ENCODE measurements at places on chromosomes 1 and 21. TPM values are rescaled to one million over a fixed set of nuclear protein-coding genes. Genes with fewer than 3 reads are reported as not detected.

GRCh38 chr1:115337633-115338456 is at the start of gene NGF:
NGF (minus strand) TSS chr1:115338249; CDS start chr1:115286795, 51,454 bp downstream.
- DNase-seq: no peak

GRCh38 chr1:200081969-200082245 is 54.4 kb downstream of the NR5A2 start:
- no peak for DNase-seq

DNA sequence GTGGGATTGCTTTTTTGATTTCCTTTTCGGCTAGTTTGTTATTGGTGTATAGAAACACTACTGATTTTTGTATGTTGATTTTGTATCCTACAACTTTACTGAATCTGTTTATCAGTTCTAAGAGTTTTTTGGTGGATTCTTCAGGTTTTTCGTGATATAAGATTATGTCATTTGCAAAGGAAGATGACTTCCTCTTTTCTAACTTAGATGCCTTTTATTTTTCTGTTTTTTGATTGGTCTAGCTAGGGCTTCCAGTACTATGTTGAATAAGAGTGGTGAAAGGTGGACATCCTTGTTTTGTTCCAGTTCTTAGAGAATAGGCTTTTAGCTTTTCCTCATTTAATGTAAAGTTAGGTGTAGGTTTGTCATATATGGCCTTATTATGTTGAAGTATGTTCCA is 13.1 kb upstream of the NHLH2 start:
- DNase-seq: no peak

DNA sequence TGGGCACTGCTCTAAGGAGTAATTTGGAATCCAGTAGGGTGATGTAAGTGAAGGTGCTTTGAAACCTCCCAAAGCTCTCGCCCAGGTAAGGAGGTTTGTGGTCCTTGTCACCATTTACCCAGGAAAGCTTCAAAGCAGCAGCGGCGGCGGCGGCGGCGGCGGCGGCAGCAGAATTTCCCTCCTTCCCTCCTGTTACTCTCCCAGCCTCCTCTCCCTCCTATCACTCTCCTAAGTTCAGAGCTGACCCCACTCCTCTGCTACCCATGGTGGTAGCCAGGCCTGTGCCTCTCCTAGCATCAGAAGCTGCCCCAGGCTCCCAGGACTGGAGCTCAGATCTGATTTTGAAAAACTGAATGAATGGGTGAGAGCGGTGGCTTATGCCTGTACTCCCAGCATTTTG is 60.7 kb downstream of the ACBD3 start:
- no peak for DNase-seq

DNA sequence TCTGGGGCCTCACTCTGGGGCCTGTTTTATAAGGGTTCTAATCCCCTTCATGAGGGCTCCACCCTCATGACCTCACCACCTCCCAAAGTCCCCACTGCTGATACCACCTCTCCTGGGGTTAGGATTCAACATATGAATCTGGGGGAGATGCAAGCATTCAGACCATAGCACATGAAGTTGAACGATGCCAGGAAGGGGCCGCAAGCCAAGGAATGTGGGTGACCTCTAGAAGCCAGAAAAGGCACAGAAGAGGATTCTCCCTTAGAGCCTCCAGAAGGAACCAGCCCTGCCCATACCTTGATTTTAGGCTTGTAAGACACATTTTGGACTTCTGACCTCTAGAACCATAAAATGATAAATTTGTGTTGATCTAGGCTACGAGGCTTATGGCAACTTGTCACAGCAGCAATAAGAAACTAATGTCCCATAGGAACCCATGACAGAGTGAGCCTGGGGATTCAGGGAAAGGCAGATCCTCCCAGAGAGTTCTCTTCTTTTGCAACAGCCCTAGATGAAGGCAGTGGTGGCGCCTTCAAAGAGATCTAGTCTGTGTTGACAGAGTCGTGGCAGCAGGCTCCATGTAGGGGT is 27.9 kb downstream of the TRIM67 start:
- DNase-seq: no peak

GRCh38 chr1:238401144-238401543 is 510.4 kb upstream of the ZP4 start:
- DNase-seq: no peak

DNA sequence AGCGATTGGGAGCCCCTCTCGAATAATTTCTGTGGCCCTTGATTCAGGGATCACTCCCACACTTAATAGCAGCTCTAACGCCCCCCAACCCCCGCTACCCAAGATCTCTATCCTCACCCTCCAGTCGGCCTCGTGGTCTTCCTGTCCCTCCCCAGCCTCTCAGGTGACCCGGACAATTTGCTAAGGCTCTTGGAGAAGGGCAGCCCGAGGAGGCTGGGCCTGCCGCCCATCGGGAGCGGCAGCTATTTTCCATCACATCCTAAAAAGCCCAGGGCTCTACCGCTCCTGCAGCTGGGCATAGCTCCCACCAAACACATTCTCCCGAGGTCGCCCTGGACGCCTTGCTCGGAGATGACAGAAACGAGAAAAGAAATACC is 12.0 kb upstream of the PHLDA3 start:
- DNase-seq: no peak

LGR6 gene
- not detected for total RNA-seq

SPRR2G gene
- not detected for total RNA-seq

LINGO4 gene
- total RNA-seq: not detected
